Activated CD8-positive, alpha-beta memory T cell treated with anti-CD3 and anti-CD28 coated beads for 4 hours (primary cell): ENCODE measurements at places on chromosomes 6 and 20.

DNA sequence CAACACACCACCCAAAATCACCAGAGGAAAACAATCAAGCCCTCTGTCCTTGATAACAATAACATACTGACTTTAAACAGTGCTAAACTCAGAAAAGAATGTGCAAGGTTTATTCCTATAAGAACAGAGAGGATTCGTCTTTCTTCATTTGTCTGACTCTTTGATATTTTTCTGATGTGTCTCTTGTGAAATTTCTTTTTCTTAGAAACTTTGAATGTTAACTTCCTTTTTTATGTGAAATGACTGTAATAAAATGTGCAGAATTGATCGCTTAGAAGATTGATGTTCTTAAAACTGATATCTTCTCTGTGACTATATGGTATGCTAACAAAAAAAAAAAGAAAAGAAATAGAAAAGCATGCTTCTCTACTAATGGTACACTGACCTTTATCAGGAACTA is 947.4 kb upstream of the CITED2 start:
- DNase-seq: no peak

GRCh38 chr6:90286884-90287488 is 9.7 kb downstream of the BACH2 start:
- DNase-seq: peak; percentile 33

GRCh38 chr6:42229506-42230119 is 12.0 kb upstream of the MRPS10 start:
- no peak for DNase-seq

DNA sequence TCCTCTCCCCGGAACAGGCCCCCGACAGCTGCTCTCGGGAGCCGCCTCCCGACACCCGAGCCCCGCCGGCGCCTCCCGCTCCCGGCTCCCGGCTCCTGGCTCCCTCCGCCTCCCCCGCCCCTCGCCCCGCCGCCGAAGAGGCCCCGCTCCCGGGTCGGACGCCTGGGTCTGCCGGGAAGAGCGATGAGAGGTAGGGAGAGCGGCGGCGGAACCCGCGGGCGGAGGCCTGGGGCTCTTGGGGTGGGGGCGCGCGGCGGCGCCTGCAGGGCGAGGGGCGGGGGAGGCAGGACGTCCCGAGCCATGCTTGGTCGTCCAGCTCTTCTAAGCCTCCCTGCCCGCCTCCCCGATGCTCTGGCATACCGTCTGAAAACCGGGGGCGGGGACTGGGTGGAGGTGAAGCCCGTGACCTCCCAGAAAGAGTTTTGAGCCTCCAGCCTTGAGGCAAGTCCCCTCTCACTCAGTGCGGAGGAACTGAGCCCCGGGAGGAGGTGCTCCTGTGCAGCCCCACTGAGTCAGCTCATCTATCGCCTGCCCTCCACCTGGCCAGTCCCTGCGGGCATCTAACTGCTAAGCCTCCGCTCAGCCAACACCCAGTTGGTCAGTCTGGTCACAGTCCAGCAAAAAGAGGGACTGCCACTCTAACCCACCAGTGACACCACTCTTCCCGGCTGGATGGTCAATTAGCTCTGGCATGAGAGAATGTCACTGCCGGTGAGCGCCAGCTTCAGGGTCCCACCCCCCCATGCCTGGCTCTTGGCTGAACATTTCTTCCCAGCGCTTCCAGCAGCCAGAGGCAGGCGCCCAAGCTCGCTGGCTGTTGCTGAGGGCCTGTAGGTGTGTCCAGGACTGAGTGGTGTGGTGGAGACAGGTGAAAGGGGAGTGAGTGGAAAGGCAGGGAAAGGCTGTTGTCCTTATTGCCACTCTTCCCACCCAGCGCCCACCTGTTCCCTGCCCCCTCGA is 482 bp downstream of the DDR1 start:
- no peak for DNase-seq

DNA sequence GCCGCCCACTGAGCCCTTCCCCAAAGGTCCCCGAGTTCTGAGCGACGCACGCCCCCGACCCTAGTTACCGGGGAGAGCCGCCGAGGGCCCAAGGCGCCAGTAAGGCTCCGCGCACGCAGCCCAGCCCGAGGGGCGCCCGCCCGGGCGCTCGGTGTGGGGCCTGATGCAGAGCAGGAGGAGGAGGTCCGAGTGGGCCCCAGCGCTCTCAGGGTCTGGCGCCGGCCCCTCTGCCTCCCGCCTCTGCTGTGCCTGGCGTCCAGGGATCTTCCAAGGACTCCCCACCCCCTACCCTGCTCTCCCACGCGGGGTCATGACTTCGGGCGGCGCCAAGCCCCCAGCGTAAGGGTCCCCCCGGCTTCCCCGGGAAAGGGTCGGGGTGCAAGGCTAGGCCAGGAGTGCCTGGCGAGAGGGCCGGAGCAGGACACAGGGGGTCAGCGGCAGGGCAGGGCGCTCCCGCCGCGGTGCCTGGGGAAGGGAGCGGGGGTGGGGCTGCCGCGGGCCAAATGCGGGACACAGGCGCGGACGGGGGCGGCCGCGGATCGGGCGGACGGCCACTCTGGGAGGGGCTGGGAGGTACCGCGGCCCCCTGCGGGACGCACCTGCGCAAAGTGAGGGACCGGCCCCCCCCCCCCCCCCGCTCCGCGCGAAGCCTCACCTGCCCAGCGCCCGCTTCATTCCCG is 637 bp downstream of the ABHD12 start:
- DNase-seq: no peak
